ENCODE measurements at places on chromosomes 11 and 22.
A peak's percentile ranks its signal among the peaks of the same experiment; 100 is the strongest.

- no peak for DNase-seq
Measured at GRCh38 chr11:70244698-70245097, 25.8 kb upstream of the PPFIA1 start.

GRCh38 chr11:102615894-102616432, 9.2 kb downstream of the MMP20 start:
- no peak for DNase-seq

DNA sequence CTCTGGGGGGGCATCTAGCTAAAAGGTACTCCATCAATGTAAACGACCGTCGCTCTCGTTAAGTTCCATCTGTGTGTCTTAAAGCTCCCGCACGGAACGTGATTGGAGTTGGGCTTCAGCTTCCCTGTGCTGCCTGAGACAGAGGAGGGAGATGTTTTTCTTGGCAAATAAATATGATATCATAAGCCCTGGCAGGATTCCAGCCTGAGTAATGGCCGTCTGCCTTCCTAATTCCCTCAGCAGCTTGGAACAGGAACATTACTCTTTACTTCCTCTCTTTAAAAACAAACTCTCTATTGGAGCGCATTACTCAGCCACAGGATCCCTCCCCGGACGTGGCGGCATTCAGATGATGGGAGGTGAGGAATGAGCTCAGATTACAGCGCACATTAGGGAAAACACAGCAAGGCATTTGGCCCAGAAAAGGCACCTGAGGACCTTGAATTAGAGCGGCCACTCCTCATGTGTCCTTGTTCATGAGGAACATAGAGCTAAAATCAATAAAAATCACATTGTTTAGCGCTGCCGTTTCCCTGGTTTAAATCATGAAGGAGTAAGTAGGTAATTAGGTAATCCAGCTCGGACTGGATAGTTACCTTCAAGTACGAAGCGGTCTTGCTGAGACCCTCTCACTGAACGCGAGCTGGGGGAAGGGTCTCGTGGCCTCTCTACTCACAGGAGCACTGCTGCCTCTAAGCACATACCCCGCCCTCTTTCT, 230.4 kb downstream of the ST3GAL4 start:
- DNase-seq = peak; percentile 95

DNA sequence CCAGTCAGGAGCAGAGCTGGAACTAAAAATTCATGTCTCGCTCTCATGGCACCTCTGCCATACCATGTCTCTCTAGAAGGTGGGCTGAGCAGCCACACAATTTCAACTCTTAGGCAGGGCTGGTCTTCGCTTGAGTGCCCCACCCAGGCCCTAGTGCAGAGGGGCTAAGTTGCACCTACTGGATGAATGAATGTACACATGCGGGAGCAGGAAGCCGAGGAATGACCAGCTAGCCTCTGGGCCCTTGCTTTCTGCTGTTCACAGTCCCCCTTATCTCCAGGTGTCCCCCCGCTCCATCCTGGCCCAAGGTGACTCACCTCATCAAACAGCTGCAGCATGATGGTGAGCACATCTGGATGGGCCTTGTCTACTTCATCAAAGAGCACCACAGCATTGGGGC, 57.5 kb upstream of the PHOX2A start:
- no peak for DNase-seq

GRCh38 chr11:6057452-6057851, 26.9 kb upstream of the OR56A1 start:
- no peak for DNase-seq

GRCh38 chr11:18731949-18732821, 6.2 kb upstream of the IGSF22 start:
- no peak for DNase-seq

DNA sequence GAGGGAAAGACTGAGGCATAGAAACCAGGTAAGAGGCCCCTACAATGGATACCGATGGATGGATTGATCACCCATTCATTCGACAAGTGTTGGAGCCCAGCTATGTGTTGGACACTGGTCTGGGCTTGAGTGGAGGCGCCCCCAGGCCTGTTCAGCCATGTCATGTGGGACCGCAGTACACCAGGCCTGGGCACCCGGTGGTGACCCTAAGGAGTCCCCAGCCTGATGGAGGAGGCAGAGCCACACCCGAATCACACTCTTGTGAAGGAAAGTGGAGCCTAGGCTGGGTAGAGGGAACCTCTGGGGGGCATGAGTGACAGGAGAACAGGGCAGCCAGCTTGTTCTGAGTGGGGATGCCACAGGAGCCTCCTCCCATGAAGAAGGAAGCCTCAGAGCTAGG, 10.2 kb downstream of the CACNA1I start:
- DNase-seq = no peak

DNA sequence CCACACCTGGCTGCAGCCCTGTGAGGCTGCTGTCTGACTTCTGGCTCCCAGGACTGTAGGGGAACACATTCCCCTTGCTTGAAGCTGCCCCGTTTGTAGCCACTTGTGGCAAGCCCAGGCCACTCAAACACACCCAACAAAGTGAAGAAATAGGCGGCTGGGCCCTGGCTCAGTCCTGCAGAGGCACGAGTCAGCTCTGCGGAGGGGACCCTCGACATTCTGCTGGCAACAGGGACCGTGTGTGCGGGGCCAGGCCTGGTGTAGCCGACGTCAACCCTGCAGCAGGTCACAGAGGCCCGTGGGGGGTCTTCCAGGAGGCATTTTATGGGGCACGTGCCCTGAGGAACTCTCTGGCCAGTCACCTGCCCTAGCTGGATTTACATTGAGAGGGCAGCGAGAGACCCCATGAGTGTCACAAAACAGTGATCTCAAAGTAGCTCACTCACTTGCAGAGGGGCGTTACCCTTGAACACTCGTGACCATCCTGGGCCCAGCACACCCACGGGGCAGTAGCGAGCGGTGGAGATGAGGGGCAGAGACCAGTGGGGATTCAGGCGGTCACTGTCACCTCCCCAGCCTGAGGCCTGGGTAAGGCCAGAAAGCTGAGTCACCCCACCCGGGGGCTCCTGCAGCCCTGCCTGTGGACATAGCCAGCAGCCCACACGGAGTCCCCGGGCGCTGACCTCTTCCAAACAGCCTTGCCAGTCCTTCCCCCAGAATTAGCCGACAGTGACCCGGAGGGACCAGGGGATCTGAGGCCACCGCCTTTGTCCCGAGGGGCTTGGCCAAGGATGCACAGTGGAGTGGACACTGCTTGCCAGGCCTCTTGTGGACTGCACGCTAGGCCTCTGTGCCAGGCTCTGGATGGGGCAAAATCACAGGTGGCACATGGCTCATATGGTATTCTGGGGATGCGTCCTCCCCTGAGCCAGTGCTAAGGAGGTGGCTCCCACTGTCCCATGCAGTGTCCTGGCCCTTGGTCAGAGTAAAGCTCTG, 139.5 kb downstream of the CTTN start:
- no peak for DNase-seq

GRCh38 chr11:26028393-26028911, 303.5 kb upstream of the ANO3 start:
- no peak for DNase-seq

DNA sequence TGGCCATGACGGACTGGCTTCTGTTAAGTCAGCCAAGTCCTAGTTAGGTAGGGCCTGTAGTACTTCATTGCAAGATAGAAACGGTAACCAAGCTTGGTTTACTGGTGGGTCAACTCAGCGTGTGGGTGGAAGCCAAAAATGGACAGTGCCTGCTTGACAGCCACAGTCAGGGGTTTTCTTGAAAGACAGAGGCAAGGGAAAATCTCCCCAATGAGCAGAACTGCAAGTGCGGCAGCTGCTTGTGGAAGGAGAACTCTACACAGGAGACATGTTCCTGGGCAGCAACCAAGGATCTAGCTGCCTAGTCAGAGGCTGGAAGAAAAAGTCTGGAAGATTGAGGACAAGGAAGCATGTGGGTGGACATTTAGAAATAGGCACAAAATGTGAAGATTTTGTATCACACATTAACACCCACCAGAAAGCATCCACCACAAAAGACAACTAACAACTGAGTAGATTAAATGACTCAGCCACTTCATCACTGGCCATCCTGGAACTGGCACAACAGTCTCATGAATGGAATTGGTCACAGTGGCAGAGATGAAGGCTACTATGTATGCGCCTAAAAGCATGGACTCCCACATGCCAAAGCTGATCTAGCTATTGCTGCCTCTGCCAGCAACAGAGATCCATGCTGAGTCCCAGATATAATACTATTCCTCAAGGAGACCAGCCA, 40.9 kb upstream of the SCUBE2 start:
- no peak for DNase-seq

DNA sequence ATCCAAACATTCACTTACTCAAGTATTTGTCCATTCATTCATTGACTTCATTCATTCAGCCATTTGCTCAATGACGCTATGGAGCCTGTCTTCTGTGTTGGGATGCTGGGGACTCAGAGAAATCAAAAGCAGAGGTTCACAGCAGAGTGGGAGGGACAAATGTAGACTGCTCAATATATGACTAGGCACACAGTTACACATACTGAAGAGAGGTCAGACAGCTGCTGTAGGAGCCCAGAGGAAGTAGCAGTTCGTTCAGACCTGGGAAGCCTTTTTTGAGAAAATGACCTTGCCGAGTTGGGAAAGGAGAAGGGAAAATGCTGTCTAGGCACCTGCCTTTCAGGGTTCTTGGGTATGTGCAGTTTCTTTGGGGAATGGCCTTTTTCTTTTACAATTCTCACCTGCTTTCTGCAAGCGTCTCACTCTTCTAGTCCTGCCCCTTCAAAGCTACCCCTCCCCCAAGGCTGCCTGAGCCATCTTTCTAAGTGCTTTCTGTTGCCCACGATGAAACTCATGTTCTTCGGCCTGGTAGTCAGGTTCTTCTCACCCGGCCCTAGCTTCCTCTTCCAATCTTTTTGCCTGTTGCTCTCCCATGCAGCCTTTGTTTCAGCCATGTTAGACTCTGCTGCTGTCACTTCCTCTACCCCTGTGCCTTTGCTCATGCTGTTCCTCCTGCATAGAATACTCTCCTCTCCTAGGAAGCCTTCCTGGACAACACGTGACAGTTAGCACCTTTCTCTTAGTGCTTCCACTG, 4.2 kb upstream of the UVRAG start:
- DNase-seq = no peak

DNA sequence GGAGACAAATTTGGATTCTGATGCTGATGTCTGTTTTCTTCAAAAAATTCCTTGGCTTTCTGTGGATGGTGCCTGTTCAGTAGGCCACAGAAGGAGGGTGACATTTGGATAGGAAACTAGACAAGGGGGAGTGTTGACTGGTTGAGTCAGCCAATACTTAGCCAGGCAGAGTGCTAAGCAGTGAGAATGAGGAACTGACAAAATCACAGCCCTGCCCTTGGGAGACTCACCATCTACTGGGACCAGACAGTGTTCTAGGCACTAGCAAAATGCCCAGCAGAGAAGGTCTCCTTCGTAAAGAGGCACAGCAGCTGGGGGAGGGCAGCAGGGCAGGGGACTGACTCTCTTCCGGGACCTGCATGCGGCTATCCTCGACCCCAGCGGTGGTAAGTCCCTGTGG, 190.2 kb downstream of the DSCAML1 start:
- no peak for DNase-seq

- no peak for DNase-seq
Measured at GRCh38 chr11:128005562-128005961, 581.8 kb downstream of the ETS1 start.

- DNase-seq = no peak
Measured at GRCh38 chr11:110972640-110973039, 260.4 kb upstream of the ARHGAP20 start.

DNA sequence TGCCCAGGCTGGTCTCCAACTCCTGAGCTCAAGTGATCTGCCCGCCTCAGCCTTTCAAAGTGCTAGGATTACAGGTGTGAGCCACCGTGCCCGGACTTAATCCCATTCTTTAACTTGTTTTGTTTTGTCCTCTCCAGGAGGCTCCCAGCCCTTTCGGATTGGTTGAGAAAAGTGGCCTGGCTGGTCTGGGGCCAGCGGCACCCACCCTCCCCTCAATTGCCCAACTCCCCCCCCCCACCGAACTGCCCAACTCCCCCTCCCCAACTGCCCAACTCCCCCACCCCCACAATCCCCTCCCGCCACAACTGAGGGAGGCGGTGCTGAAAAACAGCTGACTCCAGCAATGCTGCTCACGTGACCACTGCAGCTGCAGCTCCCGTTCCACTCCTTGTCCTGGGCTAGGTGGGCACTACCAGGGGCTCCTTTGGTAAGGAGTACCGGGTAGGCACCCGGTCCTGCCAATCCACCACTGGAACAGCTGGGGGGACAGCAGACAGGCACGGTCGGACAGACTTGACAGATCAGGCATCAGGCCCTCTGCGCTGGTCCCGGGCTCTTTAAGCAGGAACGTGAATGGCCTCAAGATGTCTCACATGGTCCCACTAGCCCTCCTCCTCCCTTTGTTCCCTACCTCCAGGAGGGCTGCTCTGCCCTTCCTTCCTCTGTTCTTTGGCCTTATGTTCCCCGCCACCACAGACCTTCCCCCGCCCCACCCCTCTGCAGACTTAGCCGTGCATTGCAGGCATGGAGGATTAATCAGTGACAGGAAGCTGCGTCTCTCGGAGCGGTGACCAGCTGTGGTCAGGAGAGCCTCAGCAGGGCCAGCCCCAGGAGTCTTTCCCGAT, at the start of gene TCN2:
Gene TCN2, plus strand, starts transcription at position 720 of the 845 bp plus-strand sequence. CDS start 158 bp downstream, outside the sequence.
- peak; percentile 58 for DNase-seq

DNA sequence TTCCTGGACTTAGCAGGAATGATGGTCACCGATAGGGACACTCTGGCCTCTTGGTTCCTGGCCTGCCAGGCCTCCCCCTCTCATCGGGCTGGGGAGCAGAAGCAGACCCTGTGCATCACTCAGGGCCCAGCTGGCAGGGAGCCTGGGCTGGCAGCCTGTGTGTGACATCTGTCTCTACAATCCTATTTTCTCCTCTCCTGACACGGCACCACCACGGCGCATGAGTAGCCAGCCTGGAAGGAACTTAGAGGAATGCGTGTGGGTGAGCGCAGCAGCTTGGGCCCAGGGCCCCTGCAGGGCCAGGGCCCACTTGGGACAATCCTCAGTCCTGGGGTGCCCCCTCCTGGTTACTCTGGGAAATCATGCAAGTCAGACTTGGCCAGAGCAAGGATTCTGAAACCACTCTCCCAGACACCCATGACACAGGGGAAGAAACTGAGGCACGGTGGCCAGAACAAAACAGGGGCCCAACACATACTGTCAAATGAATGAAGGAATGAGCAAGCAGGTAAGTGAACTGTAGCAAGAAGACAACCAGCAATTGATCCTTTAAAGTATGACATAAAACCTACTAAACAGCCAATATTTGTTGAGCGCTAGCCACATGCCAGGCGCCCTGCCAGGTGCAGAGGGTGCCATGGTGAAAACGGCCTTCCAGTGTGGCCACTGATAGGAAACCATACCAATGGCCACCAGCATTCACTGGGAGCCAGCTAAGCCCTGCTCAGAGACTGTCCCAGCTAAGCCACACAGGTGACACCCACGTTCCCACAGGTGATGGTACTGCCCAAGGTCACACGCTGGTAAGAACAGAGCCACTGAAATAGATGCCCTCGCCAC, 13.3 kb downstream of the RSPH14 start:
- no peak for DNase-seq
